ENCODE measurements at places on chromosomes 7 and 10. TPM values are rescaled to one million over a fixed set of nuclear protein-coding genes. Genes with fewer than 3 reads are reported as not detected.

The GSTK1 gene
- 70.1 TPM for total RNA-seq

The PRTFDC1 gene
- total RNA-seq, result 5.9 TPM

GRCh38 chr7:64045301-64046040, at the start of gene ZNF727:
Gene ZNF727 (plus strand): TSS chr7:64045434. CDS start chr7:64045622, 188 bp downstream.
- DNase-seq, result no peak

DNA sequence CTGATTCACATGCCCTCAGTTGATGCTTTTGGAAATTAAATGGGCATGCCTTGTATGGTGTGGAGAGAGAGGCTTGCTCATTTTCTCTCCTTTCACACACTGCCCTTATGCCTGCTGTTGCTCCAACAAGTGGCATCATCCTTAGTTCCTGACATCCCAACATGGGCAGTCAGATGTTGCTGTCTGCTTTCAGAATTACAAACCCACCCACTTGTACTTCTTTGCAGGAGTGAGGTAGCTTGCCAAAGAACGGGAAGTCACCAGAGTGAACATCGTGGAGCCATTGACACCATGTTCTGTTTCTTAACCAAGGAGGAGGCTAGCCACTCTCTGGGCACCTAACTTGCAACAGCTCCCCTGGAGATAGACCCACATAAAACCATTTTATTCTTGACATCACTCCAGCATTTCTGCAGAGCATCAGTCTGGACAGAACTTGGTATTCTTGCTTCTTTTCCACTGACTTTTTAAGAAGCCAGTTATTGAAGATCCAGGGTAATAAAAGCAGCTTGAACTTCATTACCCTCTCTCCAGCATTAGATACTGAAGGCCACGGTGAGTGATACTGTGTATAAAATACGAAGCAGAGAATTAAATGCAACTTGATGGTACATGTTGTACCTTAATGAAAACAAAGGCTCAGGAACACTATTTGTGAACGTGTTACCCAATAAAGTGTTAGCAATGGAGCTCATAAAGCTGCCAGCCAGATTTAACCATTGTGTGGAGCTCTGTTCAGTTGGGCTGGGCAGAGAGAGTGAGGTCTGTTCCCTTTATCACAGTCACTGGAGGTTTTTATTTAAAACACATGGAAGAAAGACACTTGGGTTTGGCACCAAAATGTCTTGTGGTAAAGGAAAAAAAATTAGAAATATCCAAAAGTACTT, 195.8 kb upstream of the HABP2 start:
- no peak for DNase-seq

- DNase-seq, result no peak
These were observed 60.3 kb downstream of the SLC16A12 start for GRCh38 chr10:89475125-89475524.

Measured in chondrocyte (in vitro differentiated cells).